Activated CD8-positive, alpha-beta T cell treated with anti-CD3 and anti-CD28 coated beads, Interleukin-2, amount 10 ng/mL, durations not matched to agents 7 days and 5 days (primary cell): ENCODE measurements at places on chromosomes 2 and 18. TPM values are rescaled to one million over a fixed set of nuclear protein-coding genes. Genes with fewer than 3 reads are reported as not detected.

- DNase-seq, result no peak
- no peaks in the 10 kb centered on the region for H3K36me3 ChIP-seq
- no peaks in the 10 kb centered on the region for H3K4me1 ChIP-seq
- peaks cover 2% of the 10 kb centered on the region for H3K27me3 ChIP-seq
- H3K27ac ChIP-seq, result no peak overlapping the region
- no peak overlapping the region for H3K4me3 ChIP-seq
Observed at GRCh38 chr2:160035125-160035524, 27.3 kb downstream of the PLA2R1 start.

Gene ABCB11
- 0.03 TPM for total RNA-seq

DNA sequence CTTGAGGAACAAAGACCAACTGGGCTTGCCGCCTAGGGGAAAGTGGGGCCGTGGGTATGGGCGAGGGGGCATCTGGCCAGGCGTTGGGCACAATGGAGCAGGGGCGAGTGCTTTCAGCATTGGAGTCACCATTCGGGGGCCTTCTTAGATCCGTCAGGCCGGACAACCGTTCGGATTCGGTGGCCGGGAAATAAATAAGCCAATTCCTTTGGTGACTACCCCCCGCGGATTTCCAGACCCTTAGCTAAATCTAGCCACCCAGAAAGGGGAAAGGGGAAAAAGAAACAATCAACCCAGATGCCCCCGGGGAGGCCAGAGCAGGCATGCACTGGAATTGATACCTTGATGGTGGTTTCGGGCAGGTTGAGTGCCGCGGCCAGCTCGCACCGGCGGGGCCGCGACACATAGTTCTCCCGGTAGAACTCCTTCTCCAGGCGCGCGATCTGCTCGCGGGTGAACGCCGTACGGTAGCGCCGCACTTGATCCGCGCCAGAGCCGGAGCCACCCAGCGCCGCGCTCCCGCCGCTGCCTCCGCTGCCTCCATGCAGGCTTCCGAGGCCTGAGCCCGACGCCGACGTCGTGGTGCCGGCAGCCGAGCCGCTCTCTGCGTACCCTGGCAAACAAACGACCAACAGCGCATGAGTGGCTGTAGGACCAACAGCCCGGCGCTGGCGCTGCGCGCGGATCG lies 1.8 kb downstream of the EVX2 start:
- DNase-seq, result peak; percentile 22
- H3K27ac ChIP-seq, result peak overlapping the region; percentile 72
- H3K4me1 ChIP-seq, result peaks cover 15% of the 10 kb centered on the region
- peaks cover 75% of the 10 kb centered on the region for H3K27me3 ChIP-seq
- H3K36me3 ChIP-seq, result peaks cover 22% of the 10 kb centered on the region
- H3K4me3 ChIP-seq, result peak overlapping the region; percentile 32

GRCh38 chr2:68736086-68736485 lies 1.5 kb downstream of the ARHGAP25 start:
- H3K27ac ChIP-seq, result peak overlapping the region; percentile 77
- H3K27me3 ChIP-seq, result no peaks in the 10 kb centered on the region
- H3K4me1 ChIP-seq, result peaks cover 42% of the 10 kb centered on the region
- H3K4me3 ChIP-seq, result no peak overlapping the region
- H3K36me3 ChIP-seq, result peaks cover 29% of the 10 kb centered on the region
- DNase-seq, result no peak

DNA sequence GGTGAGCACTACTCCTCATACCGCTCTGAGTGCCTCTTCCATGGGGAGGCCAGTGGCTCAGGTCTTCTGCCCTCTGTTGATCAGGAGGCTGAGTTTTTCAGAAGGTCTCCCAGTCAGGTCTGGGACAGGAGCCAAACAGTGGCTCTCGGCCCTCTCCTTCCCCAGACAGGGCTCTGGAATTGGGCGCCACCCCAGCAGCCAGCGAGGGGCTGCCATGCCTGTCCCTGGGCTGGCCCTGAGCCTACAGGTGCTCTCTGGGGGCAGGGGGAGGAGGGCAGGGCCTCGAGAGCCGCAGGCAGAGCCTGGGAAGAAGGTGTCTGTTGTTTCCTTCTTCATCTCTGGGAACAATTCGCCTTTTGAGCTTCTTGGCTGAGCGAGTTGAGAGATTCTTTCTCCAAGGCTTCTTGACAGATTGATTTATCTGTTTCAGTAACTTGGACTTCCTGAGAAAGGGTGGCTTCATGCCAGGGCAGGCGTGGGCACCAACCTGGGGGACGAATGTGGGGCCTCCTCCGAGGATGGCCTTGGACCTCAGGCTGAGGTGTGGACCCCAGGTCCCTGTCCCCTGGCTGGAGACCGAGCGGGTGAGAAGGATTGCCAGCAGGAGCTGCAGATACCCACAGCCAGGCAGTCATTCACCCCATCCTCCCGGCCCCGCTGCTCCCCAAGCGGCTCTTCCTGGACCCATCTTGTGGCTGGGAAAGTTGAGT lies 64.7 kb upstream of the GLI2 start:
- DNase-seq, result no peak
- H3K27ac ChIP-seq, result no peak overlapping the region
- H3K4me1 ChIP-seq, result no peaks in the 10 kb centered on the region
- no peak overlapping the region for H3K4me3 ChIP-seq
- peaks cover 7% of the 10 kb centered on the region for H3K27me3 ChIP-seq

Gene ZBTB14
- total RNA-seq, result 22.9 TPM

DNA sequence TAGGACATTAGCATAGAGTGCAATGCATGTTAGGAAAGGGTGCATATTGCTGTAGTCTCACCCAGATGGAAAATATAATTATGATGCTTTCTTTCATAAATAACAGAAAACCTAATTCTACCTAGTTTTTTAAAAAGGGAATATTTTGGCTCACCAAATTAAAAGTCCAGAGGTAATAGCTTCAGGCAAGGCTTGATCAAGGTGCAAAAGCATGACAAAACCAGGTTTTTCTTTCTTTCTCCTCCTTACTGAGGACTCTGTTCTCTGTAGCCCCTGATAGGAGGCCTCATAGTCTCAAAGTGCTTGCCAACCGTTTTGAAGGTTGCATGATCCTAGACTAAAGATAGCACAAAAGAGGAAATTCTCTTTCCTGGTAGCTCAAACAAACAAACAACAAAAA lies 349.9 kb downstream of the CTNNA2 start:
- H3K27me3 ChIP-seq, result no peaks in the 10 kb centered on the region
- no peak overlapping the region for H3K4me3 ChIP-seq
- H3K36me3 ChIP-seq, result no peaks in the 10 kb centered on the region
- H3K27ac ChIP-seq, result no peak overlapping the region
- no peak for DNase-seq

Gene ARHGAP15
- 158 TPM for total RNA-seq

GRCh38 chr2:53654396-53654795 lies 113.2 kb upstream of the CHAC2 start:
- no peak overlapping the region for H3K27ac ChIP-seq
- H3K36me3 ChIP-seq, result no peaks in the 10 kb centered on the region
- H3K4me3 ChIP-seq, result no peak overlapping the region
- no peaks in the 10 kb centered on the region for H3K4me1 ChIP-seq
- no peaks in the 10 kb centered on the region for H3K27me3 ChIP-seq

DNA sequence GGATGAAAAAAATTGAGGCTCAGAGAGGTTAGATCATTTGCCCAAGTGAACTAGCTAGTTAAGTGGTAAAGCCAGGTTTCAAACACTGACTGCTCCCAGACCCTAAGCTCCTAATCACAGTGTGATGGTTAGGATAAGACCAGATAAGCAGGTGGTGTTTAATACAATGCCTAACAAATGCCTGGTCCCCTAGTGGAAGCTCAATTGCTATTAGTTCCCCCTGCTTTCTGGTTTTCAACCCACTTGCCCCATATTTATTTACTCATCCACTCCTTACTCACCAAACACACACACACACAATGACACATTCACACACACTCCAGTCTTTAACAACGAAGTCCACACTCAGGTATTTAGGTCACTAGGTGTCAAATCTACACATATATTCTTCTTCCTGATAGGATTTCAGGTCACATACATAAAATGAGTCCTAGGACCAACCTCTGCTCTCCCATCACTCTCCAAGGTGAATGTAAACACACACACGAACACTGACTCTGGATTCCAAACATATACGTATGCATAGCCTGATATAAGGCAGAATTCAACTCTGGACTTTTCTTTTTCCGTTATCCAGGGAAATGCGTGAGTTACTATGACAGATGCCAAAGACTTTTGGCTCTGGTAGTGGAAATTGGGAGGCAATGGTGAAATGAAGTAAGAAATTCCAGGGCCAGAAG lies 73.6 kb upstream of the TSPYL6 start:
- H3K27me3 ChIP-seq, result peaks cover 21% of the 10 kb centered on the region
- H3K36me3 ChIP-seq, result no peaks in the 10 kb centered on the region
- no peak overlapping the region for H3K27ac ChIP-seq
- peak overlapping the region; percentile 79 for H3K4me3 ChIP-seq
- H3K4me1 ChIP-seq, result peaks cover 14% of the 10 kb centered on the region

DNA sequence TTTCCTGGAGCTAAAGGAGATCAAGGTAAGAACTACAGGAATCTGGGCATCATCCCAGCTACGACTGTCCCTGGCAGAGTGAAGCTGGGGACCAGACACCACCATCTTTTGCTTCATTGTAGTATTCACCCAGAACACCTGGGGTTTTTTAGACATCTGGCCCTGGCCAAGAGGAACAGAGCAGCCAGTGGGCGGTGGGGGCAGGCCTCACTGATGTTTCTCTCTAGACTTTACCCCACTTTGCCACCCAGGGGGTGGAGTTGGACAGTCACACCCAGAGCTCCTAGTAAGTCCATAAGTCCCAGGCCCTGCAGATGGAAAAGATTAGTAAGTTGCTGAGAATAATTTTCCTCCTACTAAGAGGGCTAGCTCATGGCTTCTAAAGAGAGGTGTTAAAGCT lies 39.6 kb downstream of the MARCO start:
- DNase-seq, result no peak
- H3K27ac ChIP-seq, result no peak overlapping the region
- no peak overlapping the region for H3K4me3 ChIP-seq
- no peaks in the 10 kb centered on the region for H3K36me3 ChIP-seq
- H3K4me1 ChIP-seq, result peaks cover 4% of the 10 kb centered on the region

Gene CFAP210
- total RNA-seq, result not detected

- peaks cover 52% of the 10 kb centered on the region for H3K36me3 ChIP-seq
- no peak for DNase-seq
- no peaks in the 10 kb centered on the region for H3K4me1 ChIP-seq
- H3K4me3 ChIP-seq, result no peak overlapping the region
- no peak overlapping the region for H3K27ac ChIP-seq
- no peaks in the 10 kb centered on the region for H3K27me3 ChIP-seq
Observed at GRCh38 chr2:48471048-48471474, 58.9 kb upstream of the STON1 start.

Gene EPB41L3
- 0.10 TPM for total RNA-seq

- no peaks in the 10 kb centered on the region for H3K4me1 ChIP-seq
- H3K36me3 ChIP-seq, result no peaks in the 10 kb centered on the region
- DNase-seq, result no peak
- H3K4me3 ChIP-seq, result no peak overlapping the region
- H3K27me3 ChIP-seq, result no peaks in the 10 kb centered on the region
Observed at GRCh38 chr2:1705557-1706076, 38.7 kb downstream of the PXDN start.

- no peaks in the 10 kb centered on the region for H3K36me3 ChIP-seq
- no peaks in the 10 kb centered on the region for H3K27me3 ChIP-seq
- H3K4me3 ChIP-seq, result no peak overlapping the region
- H3K4me1 ChIP-seq, result no peaks in the 10 kb centered on the region
- no peak for DNase-seq
Observed at GRCh38 chr2:137928547-137929518, 35.4 kb upstream of the HNMT start.

DNA sequence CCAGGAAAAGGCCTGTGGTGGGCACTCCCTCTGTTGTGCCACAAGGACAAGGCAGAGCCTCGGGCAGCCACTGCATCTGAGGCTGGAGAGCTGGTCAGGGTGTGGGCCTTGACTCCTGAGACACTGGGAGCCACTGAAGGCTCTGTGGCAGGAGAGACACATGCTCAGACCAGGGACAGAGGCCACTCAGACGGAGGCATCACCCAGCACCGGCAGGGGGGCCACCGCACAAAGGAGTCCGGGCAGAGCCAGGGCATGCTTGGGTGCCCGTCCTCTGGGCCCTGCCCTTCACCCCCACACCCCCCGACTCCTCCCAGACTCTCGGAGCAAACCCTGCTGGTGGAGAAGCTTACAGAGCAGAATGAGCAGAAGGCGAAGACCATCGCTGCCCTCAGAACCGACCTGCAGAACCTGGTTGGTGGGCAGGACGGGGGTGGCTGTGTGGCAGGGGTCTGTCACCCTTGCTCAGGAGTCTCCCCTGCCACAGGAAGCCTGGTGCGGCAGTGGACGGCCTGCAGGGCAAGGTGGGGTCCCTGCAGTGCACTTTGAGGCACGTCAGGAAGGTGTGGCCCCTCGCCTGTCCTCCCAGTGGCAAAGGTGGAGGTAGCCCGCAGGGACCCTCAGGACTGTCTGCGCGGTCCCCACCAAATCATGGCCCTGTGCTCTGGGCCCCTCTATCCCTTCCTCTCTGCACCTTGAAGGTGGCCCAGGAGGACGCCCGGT lies 26.0 kb downstream of the CROCC2 start:
- H3K36me3 ChIP-seq, result no peaks in the 10 kb centered on the region
- no peaks in the 10 kb centered on the region for H3K4me1 ChIP-seq
- H3K27me3 ChIP-seq, result peaks cover 5% of the 10 kb centered on the region
- no peak overlapping the region for H3K4me3 ChIP-seq
- no peak for DNase-seq

- H3K4me1 ChIP-seq, result peaks cover 52% of the 10 kb centered on the region
- DNase-seq, result no peak
- H3K27ac ChIP-seq, result peak overlapping the region; percentile 69
- H3K36me3 ChIP-seq, result peaks cover 4% of the 10 kb centered on the region
- peaks cover 8% of the 10 kb centered on the region for H3K27me3 ChIP-seq
- H3K4me3 ChIP-seq, result no peak overlapping the region
Observed at GRCh38 chr2:8607606-8608005, 74.2 kb upstream of the ID2 start.

DNA sequence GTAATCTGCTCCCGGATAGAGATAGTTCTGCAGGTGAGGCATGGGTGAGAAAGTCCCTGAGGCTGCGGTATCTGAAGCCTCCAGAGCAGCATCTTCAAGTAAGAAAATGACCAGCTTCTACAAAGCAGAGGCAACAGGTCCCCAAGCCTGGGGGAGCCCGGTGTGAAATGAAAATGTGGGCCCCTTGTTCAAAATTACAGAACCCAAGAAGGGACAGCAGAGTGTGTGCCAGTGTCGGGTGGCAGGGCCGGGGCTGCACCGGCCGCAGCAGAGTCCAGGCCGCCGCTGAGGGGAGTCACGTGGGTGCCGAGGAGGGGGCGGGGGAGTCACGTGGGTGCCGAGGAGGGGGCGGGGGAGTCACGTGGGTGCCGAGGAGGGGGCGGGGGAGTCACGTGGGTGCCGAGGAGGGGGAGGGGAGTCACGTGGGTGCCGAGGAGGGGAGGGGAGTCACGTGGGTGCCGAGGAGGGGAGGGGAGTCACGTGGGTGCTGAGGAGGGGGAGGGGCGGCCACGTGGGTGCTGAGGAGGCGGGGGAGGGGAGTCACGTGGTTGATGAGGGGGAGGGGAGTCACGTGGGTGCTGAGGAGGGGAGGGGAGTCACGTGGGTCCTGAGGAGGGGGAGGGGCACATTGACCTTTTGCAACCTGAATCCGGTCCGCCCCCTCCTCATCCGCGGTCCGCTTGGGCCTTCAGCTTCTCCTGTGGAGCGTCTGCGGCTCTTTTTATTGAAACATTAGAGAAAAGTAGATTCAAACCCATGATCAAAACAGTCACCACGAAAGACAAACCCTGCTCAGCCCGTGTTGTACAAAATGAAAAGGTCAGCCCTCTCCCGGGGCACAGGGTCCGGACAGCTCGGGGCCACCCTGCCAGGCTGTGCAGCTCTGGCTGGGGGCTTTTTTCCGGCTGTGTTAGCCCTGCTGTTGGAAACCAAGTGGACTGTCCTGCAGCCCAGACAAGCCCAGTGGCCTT lies 10.4 kb downstream of the COLEC11 start:
- H3K4me3 ChIP-seq, result no peak overlapping the region
- peaks cover 6% of the 10 kb centered on the region for H3K4me1 ChIP-seq
- no peaks in the 10 kb centered on the region for H3K36me3 ChIP-seq
